ENCODE measurements at places on chromosomes 1 and 21.

DNA sequence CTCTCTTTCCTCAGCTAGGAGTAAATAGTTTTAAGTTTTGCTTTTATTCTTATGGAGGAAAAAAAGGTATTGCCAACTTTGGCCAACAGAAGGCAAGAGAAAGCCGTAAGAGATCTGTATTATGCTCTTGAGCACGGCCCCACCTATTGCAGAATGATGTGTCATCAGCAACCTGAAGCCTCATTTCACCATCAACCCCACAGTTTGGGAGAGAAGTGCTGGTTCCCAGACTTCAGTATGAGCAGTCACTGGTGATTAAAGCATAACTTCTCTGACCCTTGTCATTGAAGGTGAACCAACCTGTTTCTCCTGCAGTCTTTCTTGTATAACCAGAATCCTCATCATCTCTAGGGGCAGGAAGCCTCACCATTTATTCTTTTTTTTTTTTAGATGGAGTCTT lies 100.2 kb downstream of the SIPA1L2 start:
- no peak for DNase-seq

DNA sequence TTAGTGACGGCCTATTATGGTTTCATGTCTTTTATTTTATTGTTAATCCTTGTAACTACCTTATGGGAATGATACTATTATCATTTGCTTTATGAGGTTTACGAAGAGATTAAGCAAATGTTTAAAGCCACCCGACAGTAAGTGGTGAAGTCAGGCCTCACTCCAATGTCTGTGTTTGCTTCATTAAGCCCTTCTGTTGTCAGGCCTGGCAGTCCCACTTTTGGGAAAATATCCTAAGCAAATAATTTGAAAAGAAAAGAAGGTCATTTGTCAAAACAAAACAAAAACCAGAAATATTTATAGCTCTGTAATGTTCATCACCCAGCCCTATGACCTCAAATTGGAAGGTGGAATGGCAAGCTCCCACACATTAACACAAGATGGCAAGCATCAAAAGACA lies 40.7 kb upstream of the USP24 start:
- DNase-seq = no peak

DNA sequence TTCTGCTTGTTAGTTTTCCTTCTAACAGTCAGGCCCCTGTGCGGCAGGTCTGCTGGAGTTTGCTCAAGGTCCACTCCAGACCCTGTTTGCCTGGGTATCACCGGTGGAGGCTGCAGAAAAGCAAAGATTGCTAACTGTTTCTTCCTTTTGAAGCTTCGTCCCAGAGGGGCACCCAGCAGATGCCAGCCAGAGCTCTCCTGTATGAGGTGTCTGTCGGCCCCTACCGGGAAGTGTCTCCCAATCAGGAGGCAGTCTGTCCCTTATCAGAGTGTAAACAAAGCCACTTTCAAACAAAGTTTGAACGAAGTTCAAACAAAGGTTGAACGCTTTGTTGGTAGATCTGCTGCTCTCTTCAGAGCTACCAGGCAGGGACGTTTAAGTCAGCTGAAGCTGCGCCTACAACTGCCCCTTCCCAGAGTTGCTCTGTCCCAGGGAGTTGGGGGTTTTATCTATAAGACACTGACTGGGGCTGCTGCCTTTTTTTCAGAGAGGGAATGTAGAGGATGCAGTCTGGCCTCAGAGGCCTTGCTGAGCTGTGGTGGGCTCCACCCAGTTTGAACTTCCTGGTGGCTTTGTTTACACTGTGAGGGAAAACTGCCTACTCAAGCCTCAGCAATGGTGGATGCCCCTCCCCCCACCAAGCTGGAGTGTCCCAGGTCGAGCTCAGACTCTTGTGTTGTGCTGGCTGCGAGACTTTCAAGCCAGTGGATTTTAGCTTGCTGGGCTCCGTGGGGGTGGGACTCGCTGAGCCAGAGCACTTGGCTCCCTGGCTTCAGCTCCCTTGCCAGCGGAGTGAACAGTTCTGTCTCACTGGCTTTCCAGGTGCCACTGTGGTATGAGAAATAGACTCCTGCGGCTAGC lies 401.8 kb downstream of the SRGAP2C start:
- DNase-seq = peak; percentile 5

GRCh38 chr1:238861342-238862066 lies 524.9 kb upstream of the CHRM3 start:
- DNase-seq = no peak

GRCh38 chr1:47468709-47469389 lies 31.0 kb downstream of the FOXD2 start:
- no peak for DNase-seq

- no peak for DNase-seq
Measured at GRCh38 chr1:187275346-187275745, 446.6 kb downstream of the PLA2G4A start.
